Effector memory CD4-positive, alpha-beta T cell (primary cell): ENCODE measurements at places on chromosomes 5 and 9.
A peak's percentile ranks its signal among the peaks of the same experiment; 100 is the strongest.

DNA sequence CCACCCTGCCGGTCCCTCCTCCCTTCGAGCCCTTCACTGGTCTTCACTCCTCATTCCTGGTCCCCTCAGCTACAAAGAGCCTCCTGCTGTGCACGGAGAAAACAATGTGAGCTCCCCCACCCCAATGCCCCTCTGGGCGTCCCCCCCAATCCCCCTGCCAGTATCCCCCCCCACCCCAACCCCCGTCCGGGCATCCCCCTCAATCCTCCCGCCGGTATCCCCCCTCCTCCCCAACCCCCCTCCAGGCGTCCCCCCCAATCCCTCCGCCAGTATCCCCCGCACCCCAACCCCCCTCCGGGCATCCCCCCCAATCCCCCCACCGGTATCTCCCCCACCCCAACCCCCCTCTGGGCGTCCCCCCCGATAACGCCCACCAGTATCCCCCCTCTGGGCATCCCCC is 42.8 kb downstream of the EXD3 start:
- H3K36me3 ChIP-seq: no peaks in the 10 kb centered on the region
- DNase-seq: no peak
- H3K4me3 ChIP-seq: no peak overlapping the region
- H3K27me3 ChIP-seq: no peaks in the 10 kb centered on the region
- H3K27ac ChIP-seq: no peak overlapping the region

- H3K36me3 ChIP-seq: no peaks in the 10 kb centered on the region
- H3K27me3 ChIP-seq: no peaks in the 10 kb centered on the region
- H3K4me3 ChIP-seq: no peak overlapping the region
- no peaks in the 10 kb centered on the region for H3K4me1 ChIP-seq
These were observed 5.0 kb downstream of the SMAD5 start for GRCh38 chr5:136137497-136138220.

- no peak for DNase-seq
- H3K27ac ChIP-seq: no peak overlapping the region
- H3K4me3 ChIP-seq: no peak overlapping the region
- H3K4me1 ChIP-seq: peaks cover under 1% of the 10 kb centered on the region
- H3K36me3 ChIP-seq: no peaks in the 10 kb centered on the region
These were observed 6.3 kb downstream of the LHX3 start for GRCh38 chr9:136198605-136199083.

DNA sequence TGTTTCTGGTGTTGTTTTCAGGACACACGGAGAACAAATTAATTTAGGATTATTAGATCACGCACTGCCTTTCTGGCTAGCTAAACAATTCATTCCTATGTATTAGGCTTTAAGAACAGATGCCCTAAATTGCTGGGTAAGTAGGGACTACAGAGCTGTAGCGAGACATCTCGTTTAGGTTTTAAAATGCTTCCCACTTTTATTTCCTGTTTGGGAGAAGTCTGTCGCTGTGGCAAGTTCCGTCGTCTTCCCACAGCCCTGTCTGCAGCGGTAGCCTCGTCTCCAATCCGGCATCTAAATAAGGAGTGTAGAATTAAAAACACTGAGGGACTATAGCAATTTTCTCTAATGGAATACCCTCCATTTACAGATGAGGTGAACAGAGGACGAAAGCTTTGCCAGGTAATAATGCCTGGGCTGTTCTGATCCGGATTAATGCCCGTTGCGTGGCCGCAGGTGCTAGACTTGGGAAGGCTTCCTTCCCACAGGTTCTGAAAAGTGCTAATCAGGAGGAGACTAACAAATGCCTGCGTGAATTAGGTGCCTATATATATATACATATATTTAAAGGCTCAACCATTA is 1.3 kb upstream of the TRIM36 start:
- H3K4me1 ChIP-seq: peaks cover 21% of the 10 kb centered on the region
- H3K27me3 ChIP-seq: peaks cover 50% of the 10 kb centered on the region
- no peak for DNase-seq
- H3K27ac ChIP-seq: no peak overlapping the region
- H3K36me3 ChIP-seq: no peaks in the 10 kb centered on the region

- DNase-seq: no peak
- no peaks in the 10 kb centered on the region for H3K36me3 ChIP-seq
- H3K27ac ChIP-seq: no peak overlapping the region
- no peaks in the 10 kb centered on the region for H3K27me3 ChIP-seq
- H3K4me3 ChIP-seq: no peak overlapping the region
These were observed 13.8 kb upstream of the ISOC1 start for GRCh38 chr5:129080766-129081165.

- no peaks in the 10 kb centered on the region for H3K36me3 ChIP-seq
- no peaks in the 10 kb centered on the region for H3K27me3 ChIP-seq
- no peak overlapping the region for H3K4me3 ChIP-seq
- DNase-seq: no peak
These were observed 320.4 kb downstream of the DRD1 start for GRCh38 chr5:175123542-175123941.

DNA sequence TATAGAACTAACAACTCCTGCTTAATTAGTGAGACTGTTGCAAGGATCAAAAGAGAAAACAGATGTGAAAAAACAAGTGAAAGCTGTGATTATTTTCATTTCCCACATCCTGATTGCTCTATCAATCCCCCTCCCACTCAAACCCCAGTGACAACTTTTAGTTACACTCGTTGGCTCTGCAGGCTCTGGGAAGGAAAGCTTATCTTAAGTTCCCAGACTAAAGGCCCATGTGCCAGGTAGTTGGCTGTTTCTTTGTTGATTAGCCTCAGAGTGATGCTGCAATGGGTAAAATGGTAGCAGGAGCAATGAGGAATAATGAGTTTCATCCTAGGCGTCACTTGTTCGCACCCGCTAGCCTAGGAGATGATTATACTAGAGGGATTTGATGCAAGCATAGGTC is 133.3 kb upstream of the IFNE start:
- no peak overlapping the region for H3K27ac ChIP-seq
- no peaks in the 10 kb centered on the region for H3K27me3 ChIP-seq
- DNase-seq: no peak

- no peak overlapping the region for H3K4me3 ChIP-seq
- no peak for DNase-seq
- H3K4me1 ChIP-seq: no peaks in the 10 kb centered on the region
- no peak overlapping the region for H3K27ac ChIP-seq
- H3K36me3 ChIP-seq: no peaks in the 10 kb centered on the region
These were observed 27.5 kb upstream of the MLANA start for GRCh38 chr9:5863092-5863746.

DNA sequence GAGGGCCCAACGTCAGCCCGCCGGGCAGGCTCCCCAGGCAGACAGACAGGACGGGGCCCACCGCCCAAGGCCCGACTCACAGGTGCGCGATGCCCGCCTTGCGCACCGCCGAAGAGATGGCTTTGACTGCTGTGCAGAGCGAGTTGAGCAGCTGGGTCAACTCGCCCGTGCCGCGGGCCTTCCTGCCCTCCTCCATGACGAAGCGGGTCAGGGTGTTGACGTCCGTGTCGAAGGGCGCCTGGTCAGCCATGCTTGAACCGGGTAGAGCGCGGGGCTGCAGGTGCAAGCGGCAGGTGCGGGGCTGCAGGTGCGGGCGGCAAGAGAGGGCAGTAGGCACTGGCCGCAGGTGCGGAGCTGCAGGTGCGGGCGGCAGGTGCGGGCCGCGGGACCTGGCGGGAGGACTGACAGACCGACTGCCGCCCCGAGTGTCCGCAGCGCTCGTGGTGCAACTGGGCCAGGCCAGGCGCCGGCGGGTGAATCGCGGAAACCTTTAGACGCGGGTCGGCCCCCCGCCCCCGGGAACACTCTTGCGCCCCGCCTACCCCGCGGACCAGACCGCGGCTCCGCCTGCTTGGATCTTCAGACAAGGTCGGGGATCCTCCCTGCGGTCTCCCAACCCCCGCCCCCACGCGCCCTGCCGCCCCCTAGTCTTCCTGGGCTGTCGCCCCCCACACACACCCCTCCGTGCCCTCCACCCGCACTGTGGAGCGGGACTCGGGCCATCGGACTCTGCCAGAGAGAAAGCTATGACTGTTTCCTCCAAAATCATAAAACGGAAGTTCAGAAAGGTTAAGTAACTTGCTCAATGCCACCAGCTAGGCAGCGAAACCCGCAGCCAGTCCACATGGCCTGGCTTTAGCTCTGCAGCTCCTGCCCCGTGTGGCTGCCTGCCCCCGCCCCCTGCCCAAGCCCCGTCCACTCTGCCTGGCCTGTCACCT is at the start of gene FBP1:
Gene FBP1, minus strand, starts transcription at position 458 of the 938 bp plus-strand sequence. Its CDS starts 208 bp downstream, at position 250.
- H3K4me1 ChIP-seq: peaks cover 12% of the 10 kb centered on the region
- H3K36me3 ChIP-seq: no peaks in the 10 kb centered on the region
- peak; percentile 26 for DNase-seq
- H3K4me3 ChIP-seq: peak within 1 kb of the TSS; percentile 79
- no peaks in the 10 kb centered on the region for H3K27me3 ChIP-seq
- H3K27ac ChIP-seq: no peak within 1 kb of the TSS

DNA sequence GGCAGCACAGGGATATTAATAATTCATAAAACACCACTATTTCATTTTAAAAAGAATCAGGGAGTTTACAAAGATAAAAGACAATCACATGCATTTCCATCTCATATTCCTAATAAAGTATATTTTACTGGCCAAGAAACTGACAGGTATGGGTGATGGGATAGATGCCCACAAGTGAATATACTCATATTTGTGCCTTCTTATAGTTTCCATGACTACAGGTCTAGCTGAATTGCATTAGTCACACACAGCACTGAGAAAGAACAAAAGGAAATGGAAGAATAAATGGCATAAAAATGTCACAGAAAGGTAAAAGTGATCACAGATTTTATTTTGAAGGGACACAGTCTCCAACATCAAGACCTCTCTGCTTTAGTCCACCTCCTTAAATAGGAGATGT is 193.5 kb downstream of the PLK2 start:
- H3K36me3 ChIP-seq: no peaks in the 10 kb centered on the region
- no peak overlapping the region for H3K27ac ChIP-seq
- DNase-seq: no peak
- no peak overlapping the region for H3K4me3 ChIP-seq
- no peaks in the 10 kb centered on the region for H3K27me3 ChIP-seq

DNA sequence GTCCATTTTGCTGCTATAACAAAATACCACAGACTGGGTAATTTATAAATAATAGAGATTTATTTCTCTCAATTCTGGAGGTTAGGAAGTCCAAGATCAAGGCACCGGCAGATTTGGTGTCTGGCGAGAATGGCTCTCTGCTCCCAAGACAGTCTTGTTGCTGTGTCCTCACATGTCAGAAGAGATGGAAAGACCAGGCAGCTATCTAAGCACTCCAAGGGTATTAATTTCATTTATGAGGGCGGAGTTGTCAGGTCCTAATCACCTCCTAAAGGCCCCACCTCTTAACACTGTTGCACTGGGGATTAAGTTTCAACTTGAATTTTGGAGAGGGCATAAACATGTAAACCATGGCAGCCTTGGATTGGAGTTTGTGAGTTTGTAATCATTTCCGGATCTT is 30.3 kb downstream of the ADCY2 start:
- H3K27ac ChIP-seq: no peak overlapping the region
- DNase-seq: no peak
- no peak overlapping the region for H3K4me3 ChIP-seq

DNA sequence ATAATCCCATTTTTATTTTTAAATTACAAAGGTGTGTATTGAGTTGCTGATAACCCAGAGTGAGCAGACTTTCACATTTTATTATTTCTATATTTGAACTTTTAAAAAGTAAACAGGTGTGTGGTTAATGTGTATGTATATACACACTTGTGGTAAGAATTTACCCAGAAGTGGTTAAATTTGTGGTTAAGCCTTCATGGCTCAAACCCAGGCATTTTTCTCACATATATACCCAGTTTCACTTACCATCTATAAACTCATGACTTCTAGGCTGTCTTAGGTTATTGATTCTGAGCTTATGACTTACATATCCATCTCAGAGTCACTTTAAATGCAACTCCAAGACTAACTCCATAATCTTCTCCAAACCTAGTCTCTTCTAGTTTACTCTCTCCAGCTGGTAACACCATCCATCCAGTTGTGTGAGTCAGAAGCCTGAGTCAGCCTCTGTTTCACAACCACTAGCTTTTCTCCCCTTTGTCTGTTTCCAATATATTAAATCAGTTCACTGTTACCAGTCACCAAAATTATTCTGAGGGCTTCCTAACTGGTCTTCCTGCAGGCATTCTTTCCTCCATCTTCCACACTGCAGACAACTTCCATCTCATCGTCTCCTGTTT is 20.2 kb downstream of the ZBED3 start:
- no peak overlapping the region for H3K4me3 ChIP-seq
- no peaks in the 10 kb centered on the region for H3K27me3 ChIP-seq
- no peak for DNase-seq
- H3K4me1 ChIP-seq: no peaks in the 10 kb centered on the region
- no peak overlapping the region for H3K27ac ChIP-seq

DNA sequence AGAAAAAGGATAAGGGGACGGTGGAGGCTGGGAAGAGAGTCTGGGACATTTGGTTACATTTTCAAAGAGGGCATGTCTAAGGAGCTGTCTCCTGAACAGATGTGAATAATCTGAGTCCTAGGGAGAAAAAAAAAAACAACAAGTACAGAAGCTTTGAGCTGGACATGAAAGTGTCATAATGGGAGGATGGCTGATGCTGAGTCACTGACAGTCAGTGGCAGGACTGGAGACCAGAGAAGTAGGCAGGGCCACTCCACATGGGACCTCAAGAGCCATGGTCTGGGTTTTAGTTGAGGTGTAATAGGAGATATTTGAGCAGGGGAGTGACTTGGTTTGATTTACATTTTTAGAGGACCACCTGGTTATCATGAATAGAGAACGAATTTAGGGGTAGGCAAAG is 70.6 kb downstream of the DPYSL3 start:
- no peaks in the 10 kb centered on the region for H3K4me1 ChIP-seq
- no peak overlapping the region for H3K27ac ChIP-seq
- H3K36me3 ChIP-seq: no peaks in the 10 kb centered on the region
- H3K4me3 ChIP-seq: no peak overlapping the region

- no peak for DNase-seq
- no peak overlapping the region for H3K4me3 ChIP-seq
- peaks cover 63% of the 10 kb centered on the region for H3K4me1 ChIP-seq
- H3K36me3 ChIP-seq: peaks cover 6% of the 10 kb centered on the region
These were observed 27.5 kb downstream of the B4GALT1 start for GRCh38 chr9:33139421-33140228.

DNA sequence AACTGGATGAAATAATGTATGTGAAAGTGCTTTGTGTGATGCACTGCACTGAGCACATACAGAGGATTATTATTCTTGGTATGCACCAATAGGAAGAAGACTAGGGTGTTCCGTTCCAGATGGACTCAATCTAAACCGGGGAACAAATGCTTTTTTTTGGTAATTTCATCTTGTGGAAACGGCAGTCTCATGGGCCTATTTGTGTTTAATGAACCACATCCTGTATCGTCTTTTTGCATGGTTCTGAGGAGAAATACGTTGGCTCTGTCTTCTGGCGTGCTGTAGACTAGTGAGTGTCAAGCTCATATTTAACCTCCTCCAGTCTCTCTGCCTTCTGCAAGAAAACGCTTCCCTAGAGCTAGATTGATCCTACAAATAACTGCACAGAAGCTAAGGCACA is 30.0 kb downstream of the TRIM32 start:
- H3K4me1 ChIP-seq: no peaks in the 10 kb centered on the region
- H3K27ac ChIP-seq: no peak overlapping the region
- H3K36me3 ChIP-seq: no peaks in the 10 kb centered on the region
- H3K4me3 ChIP-seq: no peak overlapping the region
- no peaks in the 10 kb centered on the region for H3K27me3 ChIP-seq
